ENCODE measurements at places on chromosomes 11 and 22. TPM values are rescaled to one million over a fixed set of nuclear protein-coding genes. Genes with fewer than 3 reads are reported as not detected.

DNA sequence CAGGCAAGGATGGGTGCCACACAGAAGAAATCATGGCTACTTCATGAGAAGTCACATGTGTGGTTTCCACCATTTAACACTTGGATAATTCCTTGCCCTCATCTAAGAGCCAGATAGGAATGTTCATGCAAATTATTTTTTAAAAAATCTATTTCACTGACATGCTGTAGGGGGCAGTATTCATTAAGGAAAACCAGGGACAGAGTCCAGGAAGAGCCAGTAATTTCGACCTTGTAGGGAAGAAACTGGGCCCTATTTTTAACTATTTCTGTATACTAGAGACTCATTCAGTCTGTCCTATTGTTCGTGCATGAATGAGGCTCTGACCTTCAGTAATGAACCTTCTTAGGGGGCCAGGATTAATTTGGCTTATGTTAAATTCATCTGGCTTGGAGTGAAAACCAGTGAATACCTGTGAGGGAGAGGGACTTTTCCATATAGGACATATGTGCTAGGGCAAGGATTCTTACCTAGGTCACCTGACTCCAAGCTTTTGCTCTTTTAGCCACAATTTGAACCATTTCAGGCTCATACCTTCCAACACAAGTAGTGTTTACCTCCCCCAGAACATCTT, 192.7 kb downstream of the NAV2 start:
- no peak overlapping the region for H3K27ac ChIP-seq
- DNase-seq: no peak
- no peaks in the 10 kb centered on the region for H3K27me3 ChIP-seq
- no peaks in the 10 kb centered on the region for H3K4me1 ChIP-seq

DNA sequence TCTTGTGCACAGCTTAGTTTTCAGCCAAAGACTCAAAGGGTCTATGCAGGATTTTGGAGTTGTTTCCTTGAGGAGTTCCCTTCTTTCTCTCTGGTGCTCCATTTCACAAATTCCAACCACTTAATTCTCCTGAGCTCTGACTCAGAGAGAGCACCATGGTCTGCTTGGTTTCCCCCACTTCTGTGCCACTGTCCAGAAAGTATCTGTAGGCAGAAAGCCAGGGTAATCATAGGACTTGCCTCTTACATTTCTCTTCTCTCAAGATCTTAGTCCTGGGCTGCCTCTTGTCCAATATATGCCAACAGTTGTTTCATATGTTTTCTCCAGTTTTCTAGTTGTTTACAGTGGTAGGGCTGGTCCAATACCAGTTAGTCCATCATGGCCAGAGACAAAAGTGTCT, 6.4 kb upstream of the MRGPRD start:
- DNase-seq: no peak
- peaks cover 2% of the 10 kb centered on the region for H3K27me3 ChIP-seq
- no peak overlapping the region for H3K27ac ChIP-seq
- no peak overlapping the region for H3K4me3 ChIP-seq
- no peaks in the 10 kb centered on the region for H3K36me3 ChIP-seq
- no peaks in the 10 kb centered on the region for H3K4me1 ChIP-seq

- H3K4me3 ChIP-seq: no peak overlapping the region
- H3K27me3 ChIP-seq: no peaks in the 10 kb centered on the region
- DNase-seq: no peak
- H3K27ac ChIP-seq: no peak overlapping the region
Observed at GRCh38 chr11:61495801-61496601, 12.5 kb upstream of the LRRC10B start.

DNA sequence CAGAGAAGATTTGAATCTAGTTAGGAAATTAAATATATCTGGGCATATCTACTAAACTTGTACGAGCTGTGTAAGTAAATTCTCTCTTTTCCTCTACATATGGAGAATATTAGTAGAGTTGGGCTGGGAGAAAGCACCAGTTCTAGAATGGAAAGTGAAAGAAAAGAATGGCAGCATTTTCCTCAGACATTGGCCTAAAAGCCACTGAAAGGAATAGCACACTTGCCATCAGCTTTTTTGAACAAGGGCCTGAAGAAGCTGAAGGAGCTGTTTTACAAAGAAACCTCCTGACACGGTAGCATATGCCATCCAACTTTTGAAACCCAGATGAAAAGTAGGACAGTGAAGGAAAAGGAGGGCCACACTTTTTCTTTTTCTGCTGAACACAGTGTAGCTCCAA, 1563.7 kb upstream of the TENM4 start:
- no peaks in the 10 kb centered on the region for H3K36me3 ChIP-seq
- no peak overlapping the region for H3K4me3 ChIP-seq
- no peaks in the 10 kb centered on the region for H3K4me1 ChIP-seq
- no peak for DNase-seq
- no peak overlapping the region for H3K27ac ChIP-seq

- DNase-seq: no peak
- no peaks in the 10 kb centered on the region for H3K36me3 ChIP-seq
- H3K4me3 ChIP-seq: no peak overlapping the region
- H3K27ac ChIP-seq: no peak overlapping the region
Observed at GRCh38 chr11:7651140-7651551, 22.2 kb downstream of the CYB5R2 start.

- H3K4me1 ChIP-seq: no peaks in the 10 kb centered on the region
- H3K36me3 ChIP-seq: no peaks in the 10 kb centered on the region
- H3K4me3 ChIP-seq: no peak overlapping the region
- no peaks in the 10 kb centered on the region for H3K27me3 ChIP-seq
- no peak for DNase-seq
Observed at GRCh38 chr11:43734256-43734655, 53.7 kb downstream of the HSD17B12 start.

DNA sequence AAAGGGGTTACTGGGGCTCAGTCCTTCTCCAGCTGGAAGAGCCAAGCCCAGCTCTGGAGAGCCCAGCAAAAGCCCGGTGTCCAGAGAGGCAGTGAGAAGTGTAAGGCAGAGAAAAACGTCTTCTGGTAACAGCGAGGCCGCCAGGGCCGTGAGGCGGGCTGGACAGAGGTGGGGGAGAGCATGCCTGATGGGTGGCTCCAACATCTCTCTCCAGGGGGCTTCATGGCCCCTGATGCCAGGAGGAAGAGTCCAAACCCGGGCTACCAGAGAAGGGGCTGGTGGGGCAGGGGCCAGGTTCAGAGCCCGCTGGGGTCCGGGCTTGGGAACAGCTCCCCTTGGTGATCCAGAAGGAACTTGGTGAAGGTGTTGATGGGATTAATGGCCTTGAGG, 21.7 kb downstream of the ARHGAP1 start:
- no peaks in the 10 kb centered on the region for H3K27me3 ChIP-seq
- H3K27ac ChIP-seq: no peak overlapping the region
- peaks cover 41% of the 10 kb centered on the region for H3K4me1 ChIP-seq
- H3K36me3 ChIP-seq: peaks cover 60% of the 10 kb centered on the region
- DNase-seq: no peak

DNA sequence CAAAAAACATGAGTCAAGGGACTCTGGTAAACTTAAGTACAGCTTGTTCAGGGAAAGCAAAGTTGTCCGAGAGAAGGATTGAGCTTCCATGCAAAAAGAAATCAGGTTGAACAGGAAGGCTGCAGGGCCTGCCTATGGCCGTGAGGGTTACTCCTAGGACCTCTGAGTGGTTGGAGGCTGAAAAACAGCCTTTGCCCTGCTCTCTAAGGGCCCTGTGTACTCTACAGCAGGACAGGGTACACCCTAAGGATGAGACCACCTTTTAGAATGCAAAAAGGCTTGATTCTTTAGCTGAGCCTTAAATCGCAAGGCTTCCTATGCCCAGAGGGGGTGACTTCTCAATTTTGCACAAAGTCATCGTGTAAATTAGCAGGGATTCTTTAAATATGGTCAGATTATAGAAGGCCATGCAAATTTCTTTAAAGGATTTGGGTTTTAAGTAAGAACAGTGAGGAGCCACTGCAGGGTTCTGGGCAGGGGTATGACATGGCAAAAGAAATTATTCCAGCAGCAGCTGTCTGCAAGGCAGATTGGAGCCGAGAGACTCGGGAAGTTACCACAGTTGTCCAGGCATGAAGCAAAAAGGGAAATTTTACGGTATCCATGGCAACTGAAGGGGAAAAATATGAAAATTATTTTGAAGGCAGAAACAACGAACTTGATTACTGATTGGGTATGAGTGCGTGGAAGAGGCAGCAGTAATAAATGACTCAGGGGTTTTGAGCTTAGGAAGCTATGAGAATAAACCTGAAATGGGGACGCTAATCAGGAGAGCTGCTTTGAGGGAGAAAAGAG, 91.8 kb downstream of the FAM76B start:
- no peak overlapping the region for H3K4me3 ChIP-seq
- no peak for DNase-seq
- H3K27ac ChIP-seq: no peak overlapping the region

DNA sequence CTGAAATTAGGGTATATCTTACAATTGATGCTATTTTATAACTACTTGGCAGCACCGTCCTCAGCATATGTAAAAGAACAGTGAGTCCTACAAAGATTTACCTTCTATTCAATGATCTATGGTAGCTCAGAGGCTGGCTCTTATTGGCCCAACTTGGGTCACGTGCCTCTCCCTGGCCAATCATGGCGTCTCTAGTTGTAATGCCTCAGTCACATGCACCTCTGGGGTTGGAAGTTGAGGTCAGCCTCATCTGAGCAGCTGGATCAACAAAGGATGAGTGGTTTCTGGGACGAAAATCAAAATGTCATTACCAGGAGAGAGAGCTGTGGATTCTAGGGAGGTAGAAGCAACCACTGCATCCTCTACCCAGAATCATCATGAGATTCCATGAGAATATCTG, 22.9 kb upstream of the ASPHD2 start:
- no peak for DNase-seq
- H3K27me3 ChIP-seq: peaks cover 4% of the 10 kb centered on the region
- H3K27ac ChIP-seq: no peak overlapping the region
- no peak overlapping the region for H3K4me3 ChIP-seq
- no peaks in the 10 kb centered on the region for H3K36me3 ChIP-seq
- no peaks in the 10 kb centered on the region for H3K4me1 ChIP-seq

DNA sequence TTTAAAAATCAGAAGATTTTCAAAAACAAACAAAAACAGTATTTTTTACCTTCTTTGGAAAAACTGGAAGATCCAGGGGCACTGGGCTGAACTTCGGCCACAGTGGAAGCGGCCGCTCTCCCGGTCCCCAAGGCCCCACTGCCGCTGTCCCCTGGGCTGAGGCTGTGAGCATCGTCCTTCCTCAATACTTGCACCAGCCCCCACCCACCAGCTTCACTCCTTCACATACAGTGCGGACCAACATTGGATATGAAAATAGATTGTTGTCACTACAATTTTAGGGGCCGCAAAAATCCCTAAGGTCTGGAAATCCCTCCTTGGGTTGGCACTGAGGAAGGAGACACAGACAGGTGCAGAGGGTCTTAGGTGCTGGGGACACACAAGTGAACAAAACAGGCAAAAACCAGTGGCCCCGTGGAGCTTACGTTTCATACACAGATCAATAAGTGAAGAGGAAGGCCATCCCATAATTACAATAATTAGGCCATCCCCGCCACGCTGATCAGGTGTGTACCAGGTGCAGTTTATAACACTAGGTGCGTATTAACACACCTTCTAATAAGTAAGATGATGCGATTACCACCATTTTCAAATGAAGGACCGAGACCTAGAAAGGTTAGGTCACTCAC, 28.2 kb upstream of the SLC22A12 start:
- no peak overlapping the region for H3K4me3 ChIP-seq
- H3K27ac ChIP-seq: no peak overlapping the region
- H3K27me3 ChIP-seq: no peaks in the 10 kb centered on the region
- H3K36me3 ChIP-seq: no peaks in the 10 kb centered on the region
- H3K4me1 ChIP-seq: no peaks in the 10 kb centered on the region

GRCh38 chr11:46912526-46913150, 5.7 kb downstream of the LRP4 start:
- DNase-seq: no peak
- no peaks in the 10 kb centered on the region for H3K36me3 ChIP-seq
- peaks cover 53% of the 10 kb centered on the region for H3K27me3 ChIP-seq
- H3K27ac ChIP-seq: no peak overlapping the region

DNA sequence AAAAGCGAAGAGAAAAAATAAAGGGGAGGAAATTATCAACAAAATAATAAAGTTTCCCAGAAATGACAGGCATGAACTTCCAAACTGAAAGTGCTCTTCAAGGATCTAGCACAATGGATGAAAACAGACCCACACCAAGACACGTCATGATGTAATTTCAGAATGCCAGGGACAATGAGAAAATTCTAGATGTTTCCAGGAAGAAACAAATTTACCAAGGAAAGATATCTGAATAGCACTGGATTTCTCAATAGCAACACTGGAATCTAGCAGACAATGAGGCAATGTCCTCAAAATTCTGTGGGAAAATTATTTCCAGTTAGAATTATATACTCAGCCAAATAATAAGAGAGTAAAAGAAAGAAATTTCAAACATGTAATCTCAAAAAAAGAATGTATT, 46.0 kb downstream of the DENND5A start:
- H3K27ac ChIP-seq: no peak overlapping the region
- H3K36me3 ChIP-seq: no peaks in the 10 kb centered on the region
- H3K4me3 ChIP-seq: no peak overlapping the region
- H3K27me3 ChIP-seq: no peaks in the 10 kb centered on the region

- no peak for DNase-seq
- peaks cover 3% of the 10 kb centered on the region for H3K36me3 ChIP-seq
- H3K4me3 ChIP-seq: no peak overlapping the region
- no peaks in the 10 kb centered on the region for H3K27me3 ChIP-seq
Observed at GRCh38 chr11:46984987-46985386, 48.4 kb downstream of the CSTPP1 start.

DNA sequence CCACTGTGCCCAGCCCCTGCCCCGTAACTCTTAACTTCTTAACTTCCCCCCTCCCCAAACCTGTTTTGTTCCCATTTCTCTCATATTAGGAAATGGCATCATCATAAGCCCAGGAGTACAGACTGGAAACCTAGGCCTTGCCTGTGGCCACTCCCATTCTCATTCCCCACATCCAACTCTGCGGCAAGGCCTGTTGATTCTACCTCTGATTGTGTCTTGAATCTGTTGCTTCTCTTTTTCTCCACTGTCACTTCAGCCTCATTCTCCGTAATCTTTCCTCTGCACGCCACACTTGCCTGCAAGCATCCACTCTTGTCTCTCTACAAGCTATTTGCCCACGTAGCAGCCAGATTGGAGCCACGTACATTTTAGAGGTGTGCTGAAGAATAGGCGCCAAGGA, 25.2 kb downstream of the SGSM3 start:
- no peaks in the 10 kb centered on the region for H3K27me3 ChIP-seq
- no peak for DNase-seq
- H3K4me3 ChIP-seq: no peak overlapping the region
- H3K4me1 ChIP-seq: peaks cover 42% of the 10 kb centered on the region
- H3K36me3 ChIP-seq: peaks cover 4% of the 10 kb centered on the region
- H3K27ac ChIP-seq: no peak overlapping the region

DNA sequence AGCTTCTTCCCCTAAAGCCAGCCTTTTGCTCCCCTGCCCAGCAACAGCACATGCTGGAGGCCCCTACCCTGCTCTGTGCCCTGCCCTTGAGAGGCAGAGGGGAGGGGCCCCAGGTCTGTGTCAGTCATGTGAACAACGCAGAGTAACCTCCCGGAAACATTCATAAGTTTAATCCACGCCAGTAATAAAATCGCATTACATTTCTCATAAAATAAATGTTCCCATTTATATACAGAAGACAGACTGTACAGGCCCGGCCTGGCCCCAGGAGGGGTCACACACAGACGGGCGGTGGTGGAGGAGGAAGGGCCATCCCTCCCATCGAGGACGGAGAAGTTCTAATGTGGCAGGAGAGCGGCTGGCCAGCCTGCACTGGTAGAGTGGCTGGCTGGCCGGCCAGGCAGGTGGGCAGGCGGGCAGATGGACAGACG, 39.5 kb downstream of the LMO1 start:
- H3K36me3 ChIP-seq: no peaks in the 10 kb centered on the region
- DNase-seq: no peak
- H3K27me3 ChIP-seq: no peaks in the 10 kb centered on the region
- H3K4me1 ChIP-seq: no peaks in the 10 kb centered on the region
- H3K27ac ChIP-seq: no peak overlapping the region

The MIEF1 gene
- total RNA-seq: 19.8 TPM

All from CD4-positive, alpha-beta T cell (primary cell).